Activated CD4-positive, alpha-beta memory T cell treated with anti-CD3 and anti-CD28 coated beads, Interleukin-2, amount 10 ng/mL, durations not matched to agents 7 days and 5 days (primary cell): ENCODE measurements at places on chromosomes 3 and 15.

GRCh38 chr3:172680684-172681083 lies 30.2 kb downstream of the NCEH1 start:
- no peak for DNase-seq

DNA sequence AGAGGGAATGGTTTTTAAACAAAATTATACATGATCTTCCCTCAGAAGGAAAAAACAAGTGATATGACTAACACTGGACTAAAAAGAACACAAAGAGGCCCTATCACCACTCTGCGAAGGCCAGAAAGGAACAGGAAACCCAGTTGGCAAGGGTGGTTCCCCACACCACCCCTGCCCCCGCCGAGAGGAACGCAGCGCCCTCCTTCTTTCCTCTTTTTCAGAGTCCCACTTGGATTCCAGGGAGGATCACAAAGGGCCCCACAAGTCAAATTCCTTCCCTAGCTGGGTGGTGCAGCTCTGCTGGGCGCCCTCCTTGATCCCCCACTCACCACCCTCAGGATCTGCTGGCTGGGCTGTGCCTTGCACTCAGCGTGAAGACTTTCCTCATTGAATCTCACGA lies 29.8 kb downstream of the PLA1A start:
- peak; percentile 35 for DNase-seq

DNA sequence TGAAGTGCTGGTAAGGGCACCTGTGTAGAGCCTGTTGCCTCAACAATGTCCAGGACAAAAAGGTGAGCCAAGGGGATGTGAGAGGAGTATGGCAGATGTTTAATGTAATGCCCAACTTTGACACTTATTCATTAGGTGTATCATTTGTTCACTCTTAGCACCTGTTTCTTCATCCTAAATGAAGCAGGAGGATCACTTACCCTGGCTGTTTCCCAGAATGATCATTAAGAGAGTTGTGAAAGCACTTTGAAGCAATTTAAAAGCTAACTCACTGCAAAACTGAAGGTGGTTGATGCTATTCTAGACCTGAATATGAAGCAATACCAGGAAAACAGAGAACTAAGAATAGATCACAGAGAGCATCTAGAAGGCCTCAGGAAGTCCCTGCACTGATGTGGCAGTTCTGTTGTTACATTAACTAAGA lies 3.4 kb upstream of the HHLA2 start:
- DNase-seq, result no peak

DNA sequence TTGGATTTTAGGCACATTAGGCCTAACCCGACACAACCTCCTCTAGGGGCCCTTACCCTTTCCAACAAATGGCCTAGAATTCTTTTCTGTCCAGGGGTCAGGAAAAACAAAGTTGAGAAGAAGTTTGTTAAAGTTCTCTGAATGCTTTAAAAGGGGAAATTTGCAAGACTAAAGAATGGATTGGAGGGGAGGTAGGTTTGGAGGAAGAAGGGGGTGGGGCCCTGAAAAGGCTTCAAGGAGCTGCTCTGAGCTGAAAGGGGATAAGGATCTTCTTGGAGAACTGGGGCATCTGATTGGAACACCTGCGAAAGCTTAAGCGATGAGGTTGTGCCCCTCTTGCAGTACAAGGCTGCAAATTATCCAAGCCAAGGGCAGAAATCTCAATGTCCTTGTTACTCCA lies 3.9 kb upstream of the SENP2 start:
- no peak for DNase-seq

DNA sequence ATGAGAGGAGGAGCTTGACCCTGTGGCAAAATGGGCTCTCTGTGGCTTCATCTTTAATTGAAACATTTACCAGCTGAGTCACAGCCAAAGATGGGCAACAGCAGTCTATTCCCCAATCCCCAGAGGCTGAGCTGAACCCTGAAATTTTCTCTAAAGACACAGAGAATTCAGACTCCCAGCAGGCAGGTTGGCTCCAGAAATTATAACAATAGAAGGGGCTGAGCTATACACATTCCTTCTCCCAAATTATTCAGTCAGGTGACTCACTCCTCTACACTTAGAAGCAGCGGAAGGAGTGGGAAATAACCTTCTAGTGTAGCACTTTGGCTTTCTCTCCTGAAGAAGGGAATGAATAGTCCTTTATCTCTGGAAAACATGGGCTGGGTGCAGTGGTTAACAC lies 264.3 kb upstream of the ARHGEF26 start:
- no peak for DNase-seq

DNA sequence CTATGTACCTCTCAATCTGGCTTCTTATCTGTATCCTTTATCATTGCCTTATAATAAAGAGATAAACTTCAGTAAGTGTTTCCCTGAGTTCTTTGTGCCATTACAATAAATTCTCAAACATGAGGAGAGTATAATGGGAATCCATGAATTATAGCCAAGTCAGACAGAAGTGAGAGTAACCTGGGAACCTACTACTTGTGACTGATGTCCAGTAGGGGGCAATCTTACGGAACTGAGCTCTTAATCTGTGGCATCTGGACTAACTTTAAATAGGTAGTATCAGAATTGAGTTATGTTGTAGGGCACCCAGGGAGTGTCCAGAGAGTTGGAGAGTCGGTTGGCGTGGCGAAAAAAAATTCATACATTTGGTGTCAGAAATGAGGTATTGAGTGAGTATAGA lies 542.6 kb downstream of the ZBBX start:
- no peak for DNase-seq

- no peak for DNase-seq
Observed at GRCh38 chr3:157588386-157589060, 85.3 kb upstream of the VEPH1 start.

- DNase-seq, result no peak
Observed at GRCh38 chr3:10350324-10350985, 29.5 kb upstream of the SEC13 start.

DNA sequence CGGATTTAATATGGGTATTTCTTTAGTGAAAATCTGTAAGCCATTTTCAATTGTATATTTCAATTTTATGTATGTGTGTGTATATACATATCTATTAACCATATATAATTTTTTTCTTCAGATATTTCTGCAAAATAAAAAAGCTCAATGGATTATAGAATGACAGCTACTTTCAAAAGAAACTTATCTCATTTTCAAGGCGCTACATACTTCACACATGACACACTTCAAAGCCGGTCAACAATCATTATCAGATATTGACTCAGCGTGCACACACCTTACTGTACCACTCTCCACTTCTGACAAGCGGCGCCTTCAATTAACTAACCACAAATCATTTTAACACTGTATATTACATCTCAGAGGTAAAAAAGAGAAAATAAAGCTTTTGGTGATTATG lies 39.6 kb downstream of the ATP13A3 start:
- no peak for DNase-seq

DNA sequence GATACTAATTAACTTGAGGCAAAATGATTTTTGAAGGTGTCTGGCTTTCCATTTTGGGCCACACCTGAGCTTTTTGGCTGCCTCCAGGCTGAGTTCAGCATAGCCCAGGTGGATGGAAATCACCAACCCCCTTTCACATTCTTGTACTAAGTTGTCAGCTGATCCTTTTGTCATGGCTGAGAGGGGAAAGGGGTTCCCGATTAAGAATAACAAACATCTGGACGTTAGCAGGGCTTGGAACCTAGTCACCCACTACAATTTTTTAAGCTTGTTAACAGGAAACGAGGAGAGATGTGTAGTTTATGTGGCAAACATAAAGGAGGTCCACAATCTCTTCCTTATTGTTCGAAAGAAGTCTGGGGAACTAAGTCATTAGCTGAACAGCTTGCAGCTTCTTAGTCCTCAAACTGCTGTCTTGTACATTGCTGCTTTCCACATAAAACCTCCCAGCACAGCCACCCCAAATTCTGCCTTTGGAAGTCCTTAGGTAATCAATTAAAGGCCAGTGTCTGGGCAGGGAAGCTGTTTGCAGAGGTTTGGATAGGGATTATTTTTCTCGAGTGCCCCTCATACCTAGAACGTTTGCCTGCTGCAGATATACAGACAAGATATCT lies 5.0 kb downstream of the NR2F2 start:
- no peak for DNase-seq

GRCh38 chr3:9777694-9778021 lies 7.9 kb upstream of the CAMK1 start:
- DNase-seq, result no peak
